ENCODE measurements at places on chromosomes 3 and 15.

DNA sequence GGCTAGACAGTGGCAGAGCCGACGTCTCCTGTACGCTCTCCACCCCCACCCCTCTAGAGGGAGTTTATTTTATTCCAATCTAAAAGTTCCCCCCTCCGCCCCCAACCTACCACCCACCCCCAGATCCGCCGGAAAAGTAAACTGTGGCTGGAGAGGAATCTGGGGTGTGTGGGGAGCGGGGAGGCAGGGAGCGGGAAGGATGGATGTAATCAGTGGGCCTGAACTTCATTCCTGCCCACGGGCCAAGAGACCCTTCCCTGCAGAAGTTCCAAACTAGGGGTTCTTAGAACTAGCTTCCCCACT is 537 bp upstream of the CSRNP1 start:
- DNase-seq = no peak

DNA sequence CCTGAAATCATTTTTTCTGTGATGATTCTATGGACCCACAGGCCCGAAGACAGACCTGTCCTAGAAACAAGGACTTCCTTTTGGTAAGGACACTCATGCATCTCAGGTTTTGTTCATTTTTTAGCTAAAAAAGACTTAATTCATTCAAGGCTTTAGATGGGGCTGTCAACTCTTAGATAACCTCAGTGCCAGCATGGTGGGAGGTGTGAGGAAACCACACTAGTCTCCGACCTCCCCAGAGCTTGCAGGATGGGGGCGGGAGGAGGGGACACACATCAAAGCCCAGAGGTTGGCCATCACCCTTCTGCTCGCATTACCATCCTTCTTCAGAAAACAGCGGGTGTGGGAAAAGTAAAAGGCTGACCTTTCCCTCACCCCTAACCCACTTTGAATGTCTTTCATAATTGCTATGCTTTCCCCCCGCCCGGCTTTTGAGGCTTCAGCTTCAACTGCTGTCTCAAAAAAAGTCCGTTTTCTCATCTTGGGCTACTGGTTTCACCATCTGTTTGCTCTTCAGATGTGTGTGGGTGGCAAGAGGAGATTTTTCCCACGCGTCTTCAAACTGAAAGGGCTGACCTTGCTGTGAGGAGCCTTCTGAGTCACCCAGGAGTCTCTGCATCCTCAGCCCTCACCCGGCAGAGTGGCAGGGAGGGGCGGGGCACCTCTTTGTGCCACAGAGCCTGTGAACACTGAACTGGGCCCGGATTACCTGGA is 27.6 kb upstream of the CXCR6 start:
- DNase-seq = no peak

DNA sequence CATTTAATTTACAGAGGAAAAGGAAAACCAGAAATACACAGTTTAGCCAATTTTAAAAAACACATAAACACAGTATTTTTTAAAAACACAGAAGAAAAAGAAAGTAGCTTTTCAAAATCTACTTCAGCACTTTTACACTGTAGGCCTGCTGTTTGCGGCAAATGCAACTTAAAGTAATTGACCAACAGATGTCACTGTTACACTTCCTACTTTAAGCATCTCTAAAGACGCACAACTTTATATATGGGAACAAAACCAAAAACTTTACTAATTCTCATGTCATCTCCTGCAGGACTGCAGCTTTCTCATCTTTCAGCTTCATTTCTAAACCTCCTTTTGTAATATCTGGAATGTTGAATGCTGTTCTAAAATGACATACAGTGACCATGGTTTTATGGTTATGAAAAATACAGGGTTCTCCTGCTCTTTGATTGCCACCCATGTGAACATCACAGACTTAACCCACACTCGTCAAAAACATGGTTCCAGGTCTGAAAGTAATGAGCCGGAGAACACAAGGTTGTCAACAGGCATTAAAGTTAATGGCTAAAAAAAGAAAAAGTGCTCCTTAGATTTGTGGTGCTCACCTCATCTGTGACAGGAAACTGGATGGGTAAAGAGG is 107.9 kb downstream of the FMN1 start:
- DNase-seq = no peak

DNA sequence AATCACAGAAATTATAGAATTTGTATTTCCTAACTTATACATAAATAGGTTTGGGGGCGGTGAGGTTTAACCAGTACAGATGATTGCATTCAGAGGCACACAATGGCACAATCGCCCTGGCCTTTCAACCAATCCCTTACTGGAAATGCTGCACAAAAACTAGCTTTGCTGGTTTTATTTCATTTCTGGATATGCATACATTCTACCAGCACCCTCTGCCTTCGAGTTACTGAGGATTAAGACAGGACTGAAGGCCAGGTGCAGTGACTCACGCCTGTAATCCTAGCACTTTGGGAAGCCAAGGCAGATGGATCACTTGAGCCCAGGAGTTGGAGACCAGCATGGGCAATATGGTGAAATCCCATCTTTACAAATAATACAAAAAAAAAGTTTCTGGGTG is 336.1 kb downstream of the ARRDC4 start:
- no peak for DNase-seq

DNA sequence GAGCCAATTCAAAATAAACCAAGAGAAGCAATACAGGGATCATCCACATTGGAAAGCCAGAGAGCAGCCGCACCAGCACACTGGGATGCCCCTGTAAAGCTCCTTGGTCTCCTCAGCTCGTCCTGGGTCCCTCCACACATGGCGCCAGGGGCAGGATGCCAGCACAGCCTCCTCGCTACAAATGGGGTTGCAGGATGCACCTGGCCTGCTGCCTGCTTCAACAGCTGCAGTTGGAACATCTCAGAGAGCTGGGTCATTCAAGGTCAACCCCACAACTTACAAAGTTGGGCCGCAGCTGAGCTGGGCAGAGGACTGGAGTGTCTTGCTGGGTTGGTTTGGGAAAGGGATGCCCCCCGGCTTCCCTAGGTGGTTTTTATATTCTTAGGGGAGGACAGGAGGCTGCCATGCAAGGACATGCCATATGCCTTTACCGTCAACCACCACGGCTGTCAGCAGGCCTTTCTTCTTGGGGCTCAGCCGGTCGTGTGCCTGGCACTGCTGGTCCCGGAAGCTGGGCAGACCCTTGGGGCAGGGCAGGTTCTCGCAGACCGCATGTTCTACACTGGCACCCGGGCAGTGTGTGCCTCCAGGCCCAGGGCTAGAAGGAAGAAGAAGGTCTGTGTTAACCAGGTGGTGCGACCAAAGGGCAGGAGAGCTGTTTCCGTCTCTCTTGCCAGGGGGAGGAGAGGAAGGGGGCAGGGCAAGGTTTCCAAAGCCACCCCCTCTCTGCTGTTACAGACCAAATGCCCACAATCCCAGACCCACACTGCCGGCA is 225.2 kb downstream of the ADAMTS17 start:
- DNase-seq = no peak

DNA sequence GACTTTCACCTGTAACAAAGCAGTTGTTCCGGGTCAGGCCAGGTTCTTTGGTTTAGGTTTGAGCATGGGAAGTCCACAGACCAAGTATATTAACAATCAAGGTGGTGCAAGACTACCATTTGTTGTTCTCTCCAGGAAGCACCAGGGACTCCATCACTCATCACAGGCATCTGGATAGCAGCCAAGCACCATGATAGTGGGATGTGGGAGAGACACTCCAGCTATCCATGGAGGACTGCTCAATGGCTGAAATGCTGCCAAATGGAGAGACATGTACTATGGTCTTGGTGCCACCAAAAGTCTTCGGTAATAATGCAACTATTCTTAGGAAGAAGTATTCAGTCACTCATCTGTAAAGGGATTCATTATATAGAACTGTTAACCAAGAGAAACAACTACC is 143.0 kb downstream of the TNIK start:
- no peak for DNase-seq

GRCh38 chr3:129002573-129003569 is 1.8 kb downstream of the EFCC1 start:
- no peak for DNase-seq

DNA sequence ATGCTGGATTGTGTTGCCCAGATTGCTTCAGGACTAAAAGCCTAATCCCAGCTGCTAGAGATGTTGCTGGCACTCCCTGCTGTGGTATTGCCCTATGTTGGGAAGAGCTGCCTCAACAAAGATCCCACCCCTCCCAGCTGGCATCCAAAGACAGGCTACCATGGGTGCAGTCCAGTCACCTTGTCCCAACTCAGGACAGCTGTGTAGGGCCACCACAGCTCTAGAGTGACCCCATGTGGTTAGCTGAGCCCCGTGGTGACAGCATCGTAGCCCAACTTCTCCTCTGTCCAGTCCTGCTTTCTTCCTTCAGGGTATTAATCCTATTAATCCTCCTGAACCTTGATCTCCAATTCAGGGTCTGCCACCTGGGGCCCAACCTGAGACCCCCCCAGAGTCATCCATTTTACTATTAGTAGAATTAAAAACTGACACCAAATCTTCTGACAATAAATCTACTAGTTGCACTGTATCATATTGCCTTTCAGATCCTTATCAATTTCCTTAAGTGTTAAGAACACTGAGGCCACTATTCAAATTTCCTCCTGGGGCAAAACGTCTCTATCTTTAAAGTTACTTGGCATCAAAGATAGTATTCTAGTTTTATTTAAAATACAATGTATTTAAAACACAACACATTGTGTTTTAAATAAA is 83.5 kb downstream of the AQP9 start:
- no peak for DNase-seq

DNA sequence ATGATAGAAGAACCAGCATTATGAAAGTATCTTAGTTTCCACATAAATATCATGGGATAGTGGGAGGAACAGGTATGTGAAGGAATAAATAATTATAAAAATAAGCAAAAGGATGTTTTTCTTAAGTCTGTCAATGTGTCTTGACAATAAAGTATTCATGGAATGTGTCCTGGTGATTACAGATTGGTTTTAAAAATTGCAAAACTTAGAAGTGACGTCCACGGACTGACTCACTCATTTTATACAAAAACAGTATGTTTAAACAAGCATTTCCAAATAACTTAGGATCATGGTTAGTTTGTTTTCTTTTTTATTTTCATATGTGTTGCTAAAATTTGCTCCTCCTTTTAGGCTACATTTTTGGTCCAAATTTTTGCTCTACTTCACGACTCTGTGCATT is 687.0 kb upstream of the NECTIN3 start:
- DNase-seq = no peak

GRCh38 chr3:109874896-109875708 is 537.8 kb upstream of the DPPA4 start:
- DNase-seq = no peak

GRCh38 chr15:93250209-93250608 is 161.2 kb upstream of the RGMA start:
- DNase-seq = no peak

- DNase-seq = no peak
Observed at GRCh38 chr3:47164007-47164881, at the start of gene SETD2. Gene SETD2 (minus strand): TSS chr3:47164113. CDS start chr3:47163924, 189 bp downstream.

DNA sequence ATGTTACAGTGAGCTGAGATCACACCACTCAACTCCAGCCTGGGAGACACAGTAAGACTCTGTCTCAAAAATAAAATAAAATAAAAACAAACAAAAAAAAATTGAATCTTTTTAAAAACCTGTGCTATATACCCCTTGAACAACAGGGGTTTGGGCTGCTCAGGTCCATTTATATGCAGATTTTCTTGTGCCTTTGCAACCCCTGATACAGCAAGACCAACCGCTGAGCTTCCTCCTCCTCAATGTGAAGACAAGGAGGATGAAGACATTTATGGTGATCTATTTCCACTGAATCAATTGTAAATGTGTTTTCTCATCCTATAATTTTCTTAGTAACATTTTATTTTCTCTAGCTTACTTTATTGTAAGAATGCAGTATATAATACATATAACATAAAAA is 831.0 kb upstream of the ARPP21 start:
- DNase-seq = no peak

GRCh38 chr15:39788800-39789565 is 6.3 kb upstream of the FSIP1 start:
- no peak for DNase-seq

DNA sequence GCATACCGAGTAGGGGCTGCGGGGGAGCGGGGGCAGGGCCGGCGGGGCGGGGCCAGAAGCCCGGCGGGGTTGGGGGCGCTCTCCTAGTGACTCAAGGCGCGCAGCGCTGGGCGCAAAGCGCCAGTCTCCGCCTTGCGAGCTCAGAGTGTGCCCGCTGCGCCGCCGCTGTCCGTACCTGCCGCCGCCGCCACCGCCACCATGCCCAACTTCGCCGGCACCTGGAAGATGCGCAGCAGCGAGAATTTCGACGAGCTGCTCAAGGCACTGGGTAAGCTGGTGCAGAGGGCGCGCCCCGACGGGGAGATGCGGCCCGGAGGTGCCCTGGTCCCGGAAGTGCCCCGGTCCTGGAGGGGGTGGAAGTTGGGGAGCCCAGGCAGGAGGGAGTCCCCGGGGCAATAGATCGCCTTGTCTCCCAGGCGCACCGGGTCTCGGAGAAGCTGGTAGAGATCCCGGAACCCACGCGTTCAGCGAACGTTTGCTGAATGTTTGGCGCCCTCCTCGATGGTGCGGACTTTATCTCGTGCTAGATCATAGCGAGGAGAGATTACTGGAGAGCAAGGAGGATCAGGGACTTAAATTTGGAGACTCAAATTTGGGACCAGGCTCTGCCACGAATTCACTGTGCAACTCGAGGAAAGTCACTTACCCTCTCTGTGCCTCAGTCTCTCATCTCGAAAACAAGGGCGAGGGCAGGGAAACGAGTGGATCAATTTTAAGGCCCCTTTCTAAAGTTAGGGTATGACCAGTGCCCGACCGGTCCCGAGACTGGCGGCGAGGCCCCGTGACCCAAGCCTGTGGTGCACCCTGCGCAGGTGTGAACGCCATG is at the start of gene CRABP1:
Gene CRABP1, plus strand, starts transcription at position 123 of the 826 bp plus-strand sequence. Its CDS starts 76 bp downstream, at position 199.
- peak; percentile 9 for DNase-seq

- no peak for DNase-seq
Observed at GRCh38 chr3:14425581-14426304, 23.3 kb downstream of the SLC6A6 start.

GRCh38 chr3:86654806-86655460 is 336.0 kb downstream of the VGLL3 start:
- DNase-seq = no peak

- no peak for DNase-seq
Observed at GRCh38 chr15:74428442-74428787, 5.3 kb downstream of the SEMA7A start.

Measured in NCI-H1694 (cell line).